ENCODE measurements at places on chromosomes 13 and 19. TPM values are rescaled to one million over a fixed set of nuclear protein-coding genes. Genes with fewer than 3 reads are reported as not detected.

FAM216B gene
- not detected for total RNA-seq

GRCh38 chr13:80881034-80881433, 540.1 kb upstream of the SPRY2 start:
- DNase-seq = no peak

GRCh38 chr19:50658441-50659317, 9.4 kb downstream of the C19orf81 start:
- no peak for DNase-seq

- DNase-seq = no peak
Observed at GRCh38 chr13:80040196-80040980, 300.5 kb downstream of the SPRY2 start.

- no peak for DNase-seq
Observed at GRCh38 chr13:92175330-92175729, 776.9 kb downstream of the GPC5 start.

DNA sequence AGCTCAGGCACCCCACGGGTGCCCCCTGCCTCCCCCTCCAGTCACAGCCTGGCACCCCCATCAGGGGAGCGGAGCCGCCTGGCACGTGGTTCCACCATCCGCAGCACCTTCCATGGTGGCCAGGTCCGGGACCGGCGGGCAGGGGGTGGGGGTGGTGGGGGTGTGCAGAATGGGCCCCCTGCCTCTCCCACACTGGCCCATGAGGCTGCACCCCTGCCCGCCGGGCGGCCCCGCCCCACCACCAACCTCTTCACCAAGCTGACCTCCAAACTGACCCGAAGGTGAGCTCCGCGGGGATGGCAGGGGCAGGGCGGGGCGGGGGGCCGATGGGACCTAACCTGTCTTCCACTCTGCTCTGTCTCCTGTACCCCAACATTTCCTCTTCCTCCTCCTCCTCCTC, 25.0 kb downstream of the CKM start:
- no peak for DNase-seq

GRCh38 chr13:43135516-43135915, 112.1 kb downstream of the DNAJC15 start:
- no peak for DNase-seq

GRCh38 chr13:75196147-75196837, 285.7 kb downstream of the TBC1D4 start:
- DNase-seq = no peak

DNA sequence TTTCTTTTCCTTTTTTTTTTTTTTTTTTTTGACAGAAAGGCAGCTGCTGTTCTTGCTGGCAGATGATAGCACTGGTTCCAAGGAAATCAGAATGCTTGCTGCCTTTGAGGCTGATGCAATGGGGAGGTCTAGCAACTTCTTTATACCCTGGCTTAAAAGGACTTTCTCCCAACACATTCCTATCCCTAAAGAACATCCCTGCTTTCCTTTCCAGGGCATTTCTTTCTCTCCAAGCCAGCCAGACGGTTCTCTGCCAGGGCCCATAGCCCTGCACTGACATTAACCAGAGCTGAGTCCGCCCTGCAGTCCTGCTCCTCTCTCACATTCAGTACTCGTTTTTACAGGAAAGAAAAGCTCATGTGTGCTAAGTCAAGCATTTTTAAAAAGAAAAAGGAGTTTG, 133.9 kb upstream of the WASF3 start:
- no peak for DNase-seq

DNA sequence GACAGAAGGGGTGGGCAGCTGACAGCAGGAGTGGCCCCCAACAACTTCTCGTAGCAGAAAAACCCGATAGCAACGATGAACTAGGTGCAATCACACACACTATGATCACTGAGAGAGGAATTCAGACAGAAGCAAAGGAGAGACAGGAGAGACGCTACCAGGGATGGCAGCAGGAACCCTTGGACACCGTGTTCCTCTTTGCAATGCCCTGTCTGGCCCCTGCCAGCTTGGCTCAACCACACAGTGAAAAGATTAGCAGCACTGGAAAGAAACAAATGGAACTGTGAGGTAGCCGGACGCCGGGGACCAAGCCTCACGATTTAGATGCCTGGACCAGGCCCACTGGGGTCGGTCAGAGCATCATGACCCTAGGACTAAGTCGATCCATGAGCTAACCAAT, 23.6 kb downstream of the DCAF15 start:
- no peak for DNase-seq
